CD4-positive, alpha-beta memory T cell (primary cell): ENCODE measurements at places on chromosomes 11 and 22. TPM values are rescaled to one million over a fixed set of nuclear protein-coding genes. Genes with fewer than 3 reads are reported as not detected.

INPP5J gene
- total RNA-seq: 0.15 TPM

SLC6A5 gene
- not detected for total RNA-seq

PHF21B gene
- total RNA-seq: not detected

SYCE3 gene
- total RNA-seq: not detected

DNA sequence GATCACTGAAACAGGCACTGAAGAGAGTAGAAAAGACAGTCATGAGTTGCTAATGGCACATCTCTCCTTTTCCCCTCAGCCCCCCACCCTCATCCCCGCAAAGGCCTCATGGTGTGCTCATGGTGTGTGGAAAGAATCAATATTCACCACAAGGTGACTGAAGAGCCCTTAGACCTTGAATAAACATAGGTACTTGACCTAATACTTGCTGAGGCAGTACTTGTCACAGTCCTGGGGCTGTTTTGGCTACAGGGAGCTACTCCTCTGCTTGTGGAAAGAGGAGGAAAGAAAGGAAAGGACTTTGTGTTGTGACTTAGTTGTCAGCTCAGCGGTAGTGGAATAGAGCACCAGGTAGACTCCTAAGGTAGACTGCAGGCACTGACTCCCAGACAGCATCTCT lies 537.8 kb upstream of the CCDC179 start:
- H3K4me1 ChIP-seq: no peaks in the 10 kb centered on the region
- no peak overlapping the region for H3K27ac ChIP-seq
- no peak overlapping the region for H3K4me3 ChIP-seq
- no peaks in the 10 kb centered on the region for H3K36me3 ChIP-seq

GRCh38 chr11:111455291-111456085 lies 56.7 kb downstream of the BTG4 start:
- H3K27ac ChIP-seq: no peak overlapping the region
- H3K4me3 ChIP-seq: no peak overlapping the region
- no peaks in the 10 kb centered on the region for H3K36me3 ChIP-seq
- DNase-seq: no peak
- no peaks in the 10 kb centered on the region for H3K4me1 ChIP-seq

GRCh38 chr11:86152006-86152862 lies 83.3 kb upstream of the PICALM start:
- H3K36me3 ChIP-seq: no peaks in the 10 kb centered on the region
- H3K4me1 ChIP-seq: peaks cover 20% of the 10 kb centered on the region
- no peaks in the 10 kb centered on the region for H3K27me3 ChIP-seq
- DNase-seq: no peak
- no peak overlapping the region for H3K4me3 ChIP-seq

GRCh38 chr11:117319214-117319840 lies 3.3 kb upstream of the BACE1 start:
- H3K4me1 ChIP-seq: peaks cover 16% of the 10 kb centered on the region
- no peak for DNase-seq
- H3K36me3 ChIP-seq: no peaks in the 10 kb centered on the region
- H3K4me3 ChIP-seq: no peak overlapping the region
- no peak overlapping the region for H3K27ac ChIP-seq
- peaks cover 7% of the 10 kb centered on the region for H3K27me3 ChIP-seq

DNA sequence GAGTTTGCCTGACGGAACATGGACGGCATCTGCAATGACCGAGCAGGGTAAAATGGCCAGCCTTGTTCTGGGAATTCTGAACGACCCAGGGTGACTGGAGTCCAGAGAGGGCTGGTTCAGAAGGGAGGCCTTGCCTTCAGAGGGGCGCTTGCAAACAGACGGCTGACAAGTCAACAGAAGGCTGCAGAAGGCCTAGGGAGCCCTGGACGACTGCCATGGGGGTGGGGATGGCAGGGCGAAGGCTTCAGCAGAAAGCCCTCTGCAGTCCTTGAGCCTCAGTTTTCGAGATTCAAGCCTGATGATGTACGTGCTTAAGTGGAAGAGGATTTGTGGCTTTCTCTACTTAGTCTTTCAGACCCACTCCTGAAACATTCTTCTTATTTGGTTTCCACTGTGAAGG lies 117.1 kb upstream of the TBCEL start:
- no peaks in the 10 kb centered on the region for H3K27me3 ChIP-seq
- H3K4me3 ChIP-seq: no peak overlapping the region
- no peaks in the 10 kb centered on the region for H3K4me1 ChIP-seq
- H3K36me3 ChIP-seq: no peaks in the 10 kb centered on the region
- H3K27ac ChIP-seq: no peak overlapping the region
- no peak for DNase-seq

- no peak for DNase-seq
- no peaks in the 10 kb centered on the region for H3K36me3 ChIP-seq
- H3K4me3 ChIP-seq: no peak overlapping the region
- H3K27me3 ChIP-seq: no peaks in the 10 kb centered on the region
Measured at GRCh38 chr11:33157103-33158027, 3.9 kb downstream of the CSTF3 start.

DNA sequence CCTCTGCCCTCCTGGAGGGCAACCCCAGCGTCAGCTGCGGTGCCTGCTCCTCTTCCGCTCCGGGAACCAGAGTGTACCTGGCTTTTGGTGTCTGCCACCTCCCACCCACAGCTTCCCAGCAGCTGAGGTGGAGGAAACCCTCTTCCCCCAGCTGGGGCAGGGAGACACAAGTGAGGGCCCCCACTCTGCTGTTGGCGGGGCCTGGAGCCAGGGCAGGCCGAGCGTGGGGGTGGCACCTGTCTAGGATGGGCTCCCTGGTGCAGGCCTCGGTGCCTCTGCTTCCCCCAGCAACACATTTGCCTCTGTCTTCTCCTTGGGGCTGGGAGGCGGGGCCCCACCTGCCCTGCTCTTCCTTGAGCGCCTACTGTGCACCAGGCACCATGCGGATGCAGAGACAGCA lies 6.4 kb downstream of the OSM start:
- peaks cover 31% of the 10 kb centered on the region for H3K4me1 ChIP-seq
- peaks cover 4% of the 10 kb centered on the region for H3K36me3 ChIP-seq
- H3K4me3 ChIP-seq: no peak overlapping the region

- no peak overlapping the region for H3K27ac ChIP-seq
- H3K4me1 ChIP-seq: no peaks in the 10 kb centered on the region
- H3K36me3 ChIP-seq: no peaks in the 10 kb centered on the region
- no peak for DNase-seq
- no peak overlapping the region for H3K4me3 ChIP-seq
Measured at GRCh38 chr22:19663821-19664355, 50.4 kb upstream of the SEPTIN5 start.

- DNase-seq: no peak
- no peaks in the 10 kb centered on the region for H3K36me3 ChIP-seq
- no peak overlapping the region for H3K27ac ChIP-seq
- no peaks in the 10 kb centered on the region for H3K27me3 ChIP-seq
- H3K4me1 ChIP-seq: no peaks in the 10 kb centered on the region
Measured at GRCh38 chr11:17564687-17565042, 17.6 kb downstream of the OTOG start.

DNA sequence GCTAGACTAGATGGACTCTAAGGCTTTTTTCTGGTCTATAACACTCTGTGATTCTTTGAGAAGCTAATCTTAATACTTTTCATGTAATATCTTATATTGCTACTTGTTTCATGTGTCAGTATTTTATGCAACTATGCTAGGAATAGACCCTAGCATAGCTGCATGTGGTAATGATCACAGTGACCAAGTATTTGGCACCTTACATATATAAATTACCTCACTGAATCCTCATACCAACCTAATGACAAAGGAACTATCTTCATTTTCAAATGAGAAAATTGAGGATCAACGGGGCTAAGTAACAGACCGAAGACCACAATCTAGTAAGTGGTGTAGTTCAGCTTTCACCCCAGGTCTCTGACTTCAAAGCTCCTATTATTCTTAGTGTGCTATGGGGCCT lies 327.3 kb upstream of the PITPNB start:
- H3K27ac ChIP-seq: no peak overlapping the region
- H3K36me3 ChIP-seq: no peaks in the 10 kb centered on the region
- no peak overlapping the region for H3K4me3 ChIP-seq
- H3K27me3 ChIP-seq: no peaks in the 10 kb centered on the region
- no peaks in the 10 kb centered on the region for H3K4me1 ChIP-seq

- no peak overlapping the region for H3K27ac ChIP-seq
- no peaks in the 10 kb centered on the region for H3K4me1 ChIP-seq
- peaks cover 7% of the 10 kb centered on the region for H3K27me3 ChIP-seq
Measured at GRCh38 chr11:102061276-102061675, 14.0 kb downstream of the CFAP300 start.

DNA sequence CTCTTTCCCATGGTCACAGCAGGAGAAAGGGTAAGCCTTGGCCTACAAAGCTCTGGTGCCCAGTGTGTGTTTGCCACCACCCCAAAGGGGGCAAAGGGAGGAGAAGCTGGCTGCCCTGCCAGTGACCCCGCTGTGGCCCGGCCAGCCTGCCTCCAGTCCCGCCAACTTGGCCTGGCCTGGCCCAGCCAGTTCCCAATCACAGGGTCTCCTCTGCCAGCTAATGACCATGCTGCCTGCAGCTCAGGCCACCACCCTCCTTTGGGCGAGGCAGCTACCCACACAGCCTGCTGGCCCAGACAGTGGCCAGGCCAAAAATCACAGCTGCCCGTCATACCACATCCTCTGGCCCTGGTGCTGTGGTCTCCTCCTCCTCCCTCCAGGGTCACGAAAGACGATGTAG lies 5.1 kb downstream of the GDPD5 start:
- H3K4me3 ChIP-seq: no peak overlapping the region
- DNase-seq: no peak
- H3K36me3 ChIP-seq: no peaks in the 10 kb centered on the region
- H3K27me3 ChIP-seq: no peaks in the 10 kb centered on the region
- H3K4me1 ChIP-seq: peaks cover 83% of the 10 kb centered on the region

GRCh38 chr22:36117053-36117554 lies 43.5 kb downstream of the APOL3 start:
- no peak for DNase-seq
- H3K36me3 ChIP-seq: no peaks in the 10 kb centered on the region
- no peak overlapping the region for H3K27ac ChIP-seq
- H3K4me1 ChIP-seq: no peaks in the 10 kb centered on the region
- no peak overlapping the region for H3K4me3 ChIP-seq

GRCh38 chr22:49326558-49326957 lies 501.1 kb downstream of the BRD1 start:
- no peaks in the 10 kb centered on the region for H3K36me3 ChIP-seq
- no peaks in the 10 kb centered on the region for H3K27me3 ChIP-seq
- H3K4me3 ChIP-seq: no peak overlapping the region
- DNase-seq: no peak
- no peak overlapping the region for H3K27ac ChIP-seq

DNA sequence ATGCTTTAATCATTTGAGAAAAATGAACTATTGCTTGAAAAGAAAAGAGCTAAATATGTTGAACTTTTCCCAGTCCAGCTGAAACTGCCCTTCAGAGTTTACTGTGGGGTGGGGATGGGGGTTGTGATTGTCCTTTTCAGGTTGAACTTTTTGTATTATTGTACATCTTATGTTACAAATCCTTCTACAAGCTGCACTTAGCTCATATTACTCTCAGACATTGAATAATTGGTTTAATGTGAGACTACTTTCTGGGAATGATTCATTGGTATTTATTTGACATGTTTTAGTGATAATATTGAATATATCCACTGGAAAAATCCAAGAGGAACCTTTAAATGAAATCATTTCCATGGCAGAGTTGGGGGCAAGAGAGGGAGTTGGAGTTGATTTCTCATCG lies 84.9 kb downstream of the ATXN10 start:
- no peaks in the 10 kb centered on the region for H3K36me3 ChIP-seq
- H3K4me1 ChIP-seq: no peaks in the 10 kb centered on the region
- no peak for DNase-seq
- no peak overlapping the region for H3K27ac ChIP-seq

DNA sequence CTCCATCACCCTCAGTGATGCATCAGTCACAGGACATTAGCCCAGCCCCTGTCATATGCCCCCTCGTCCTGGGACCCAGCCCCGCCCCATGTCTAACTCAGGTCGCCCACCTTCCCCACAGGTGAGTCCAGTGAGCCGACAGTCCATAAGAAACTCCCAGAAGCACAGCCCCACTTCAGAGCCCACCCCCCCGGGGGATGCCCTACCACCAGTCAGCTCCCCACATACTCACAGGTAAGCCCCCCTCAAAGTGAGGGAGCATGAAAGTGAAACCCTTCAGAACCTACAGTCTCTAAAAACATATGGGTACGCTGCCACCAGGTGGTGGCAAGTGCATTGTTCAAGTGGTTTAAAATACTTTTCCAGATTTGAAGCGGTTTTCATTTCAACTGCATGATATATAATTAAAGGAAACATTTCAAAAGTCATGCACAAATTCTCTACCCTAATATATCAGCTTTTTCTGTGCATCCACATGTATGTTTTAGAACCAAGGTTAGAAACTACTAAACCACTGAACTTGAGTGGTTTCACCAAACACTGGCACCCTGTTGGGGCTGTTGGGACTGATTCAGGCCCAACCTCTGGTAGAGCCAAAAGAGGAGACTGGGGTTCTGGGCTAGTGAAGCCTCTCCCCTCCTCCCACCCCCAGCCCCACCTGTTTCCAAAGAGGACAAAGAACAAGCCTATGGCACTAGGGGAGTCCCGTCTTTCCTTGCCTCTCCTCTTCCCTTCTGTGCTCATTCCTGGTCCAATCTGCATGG lies 17.3 kb downstream of the EPS8L2 start:
- no peak overlapping the region for H3K4me3 ChIP-seq
- H3K4me1 ChIP-seq: peaks cover 43% of the 10 kb centered on the region
- H3K27me3 ChIP-seq: peaks cover 10% of the 10 kb centered on the region
- H3K36me3 ChIP-seq: no peaks in the 10 kb centered on the region
- peak; percentile 61 for DNase-seq

DNA sequence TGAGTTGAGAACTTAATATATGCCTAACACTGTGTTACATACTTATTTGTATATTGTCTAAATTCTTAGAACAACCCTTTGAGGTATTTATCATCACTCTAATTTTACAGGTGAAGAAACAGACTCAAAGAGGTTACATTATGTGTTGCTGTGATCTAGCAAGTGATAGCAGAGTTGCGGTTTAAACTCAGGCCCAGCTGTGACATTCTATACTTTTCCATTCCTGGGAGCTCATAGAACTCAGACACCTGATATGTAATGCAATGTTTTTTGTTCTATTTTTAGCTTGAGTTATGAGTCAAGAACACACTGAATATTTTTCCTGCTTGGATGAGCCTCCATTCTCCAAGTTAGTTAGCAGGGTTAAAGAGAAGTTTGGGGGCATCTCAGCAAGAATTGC lies 449.7 kb upstream of the DDI1 start:
- H3K27me3 ChIP-seq: no peaks in the 10 kb centered on the region
- no peak for DNase-seq
- H3K4me3 ChIP-seq: no peak overlapping the region
- H3K36me3 ChIP-seq: no peaks in the 10 kb centered on the region

GRCh38 chr22:34976474-34976873 lies 89.5 kb upstream of the ISX start:
- no peaks in the 10 kb centered on the region for H3K36me3 ChIP-seq
- H3K4me1 ChIP-seq: no peaks in the 10 kb centered on the region
- H3K27ac ChIP-seq: no peak overlapping the region
- no peaks in the 10 kb centered on the region for H3K27me3 ChIP-seq
- no peak for DNase-seq

GRCh38 chr11:72040491-72041363 lies 39.6 kb downstream of the NUMA1 start:
- peak overlapping the region; percentile 75 for H3K27ac ChIP-seq
- H3K36me3 ChIP-seq: no peaks in the 10 kb centered on the region
- peak overlapping the region; percentile 79 for H3K4me3 ChIP-seq
- no peaks in the 10 kb centered on the region for H3K27me3 ChIP-seq
- DNase-seq: peak; percentile 92
